Fibroblast of skin of right biceps (primary cell): ENCODE measurements at places on chromosomes 4 and X.

DNA sequence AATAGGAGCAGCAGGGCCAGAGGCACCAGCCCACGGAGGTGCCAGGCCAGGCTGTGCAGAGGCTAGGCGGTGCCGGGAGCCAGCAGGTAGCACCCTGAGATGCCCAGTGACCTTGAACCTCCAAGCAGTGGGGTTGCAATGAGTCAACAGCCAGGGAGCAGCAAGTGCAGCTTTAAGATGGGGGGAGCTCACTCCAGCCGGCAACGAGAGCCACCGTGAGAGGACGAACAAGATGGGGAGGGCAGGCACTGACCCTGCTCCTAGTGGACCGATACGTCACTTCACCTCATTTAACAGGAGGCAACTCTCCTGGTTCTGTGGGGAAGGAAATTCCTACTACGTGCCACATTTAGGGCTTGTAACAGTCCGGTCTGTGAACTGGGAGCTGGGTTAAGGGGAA is 4.8 kb downstream of the LETM1 start:
- no peak for DNase-seq

DNA sequence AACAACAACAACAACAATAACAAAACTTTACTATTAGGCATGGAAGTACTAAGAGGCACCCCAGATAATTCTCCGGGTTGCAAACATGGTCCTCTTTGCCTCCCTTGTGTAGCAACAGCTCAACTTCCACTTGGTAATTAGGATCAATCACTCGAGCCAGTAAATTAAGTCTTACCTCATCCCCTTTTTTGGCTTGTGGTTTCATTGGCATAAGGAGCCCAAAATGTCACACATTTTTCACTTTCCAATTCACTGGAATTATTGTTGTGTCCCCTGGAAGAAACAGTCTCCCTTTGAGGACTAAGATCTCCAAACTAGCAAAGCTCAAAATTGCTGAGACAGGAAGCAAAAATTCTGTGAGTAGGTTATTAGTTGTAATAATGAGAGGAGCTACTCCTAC is 49.2 kb upstream of the HSD17B10 start:
- no peak for DNase-seq

- DNase-seq: peak; percentile 28
Measured at GRCh38 chr4:78545275-78546246, 6.0 kb upstream of the ANXA3 start.

GRCh38 chrX:42533761-42534160 is 244.2 kb downstream of the PPP1R2C start:
- no peak for DNase-seq

DNA sequence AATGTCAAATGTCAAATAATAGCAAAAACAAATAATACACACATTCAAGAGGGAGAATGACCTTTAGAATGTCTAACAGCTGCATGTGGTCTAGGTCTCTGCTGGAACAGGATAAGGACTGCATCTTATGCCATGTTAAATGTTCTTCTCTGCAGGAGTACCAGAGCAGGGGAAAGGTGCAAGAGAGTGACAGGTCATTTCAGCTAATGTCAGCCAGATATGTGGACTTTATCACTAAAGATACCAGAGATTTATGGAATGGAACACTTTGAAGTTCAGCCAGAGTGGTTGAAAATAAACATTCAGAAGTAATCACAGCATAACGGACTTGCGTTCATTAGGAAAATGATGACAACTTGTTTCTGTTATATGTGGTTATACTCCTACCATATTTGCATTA is 24.3 kb downstream of the GRID2 start:
- DNase-seq: no peak

DNA sequence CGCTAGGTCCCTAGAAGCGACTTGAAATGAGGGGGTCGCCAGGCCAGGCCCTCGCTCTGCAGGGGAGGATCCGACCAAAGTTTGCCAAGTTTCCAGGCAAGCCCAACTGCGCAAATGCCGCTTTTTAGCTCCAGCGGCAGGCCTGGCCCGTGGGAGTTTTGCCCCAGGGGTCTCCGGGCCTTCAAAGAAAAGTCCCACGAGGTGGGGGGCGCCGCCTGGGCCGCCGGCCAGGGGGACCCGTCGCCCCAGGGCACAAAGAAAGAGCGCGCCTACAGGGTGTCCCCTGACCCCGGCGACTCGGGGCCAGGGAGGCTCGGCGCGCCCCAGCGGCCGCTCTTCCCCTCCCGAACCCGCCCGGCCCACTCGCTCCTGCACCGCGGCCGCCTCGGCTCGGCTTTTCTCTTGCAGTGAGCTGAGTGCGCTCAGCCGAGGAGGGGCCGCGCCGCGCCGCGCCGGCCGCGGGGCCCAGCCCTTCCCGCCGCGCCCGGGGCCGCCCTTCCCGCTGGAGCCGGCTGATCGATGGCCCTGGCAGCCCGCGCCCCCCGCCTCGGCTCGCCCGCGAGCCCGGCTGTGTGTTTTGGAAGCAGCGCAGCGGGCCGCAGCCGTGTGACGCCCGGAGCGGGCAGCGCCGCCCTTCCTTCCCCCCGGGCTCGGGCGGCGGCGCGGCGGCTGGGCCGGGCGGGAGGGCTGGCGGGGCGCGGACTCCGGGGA is 754 bp upstream of the KLF3 start:
- DNase-seq: peak; percentile 53

GRCh38 chrX:43456063-43456462 is 200.0 kb upstream of the MAOA start:
- DNase-seq: no peak

GRCh38 chr4:185950891-185951290 is 118.1 kb upstream of the TLR3 start:
- DNase-seq: peak; percentile 59

- no peak for DNase-seq
Measured at GRCh38 chrX:138057883-138058282, 492.0 kb downstream of the ZIC3 start.

DNA sequence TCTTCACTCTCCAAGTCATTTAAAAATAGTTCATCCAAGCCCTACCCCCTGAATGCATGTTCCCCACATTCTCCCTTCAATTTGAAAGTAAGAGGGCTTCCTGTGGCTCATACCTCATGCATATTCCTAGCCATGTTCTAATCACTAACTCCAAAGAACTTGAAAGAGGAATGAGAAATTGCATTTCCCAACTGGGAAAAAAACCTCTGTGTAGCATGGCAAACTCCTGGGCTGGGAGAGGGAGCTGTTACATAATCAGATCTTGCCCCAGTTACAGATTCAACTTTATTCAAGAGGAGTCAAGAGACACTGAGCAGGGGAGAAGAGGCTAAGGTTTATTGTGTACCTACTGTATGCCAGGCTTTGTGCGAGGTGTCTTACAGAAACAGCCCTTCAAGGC is 90.2 kb downstream of the SLC2A9 start:
- no peak for DNase-seq

GRCh38 chr4:27176400-27176799 is 315.8 kb downstream of the STIM2 start:
- DNase-seq: peak; percentile 51

- DNase-seq: no peak
Measured at GRCh38 chr4:16417198-16417597, 190.9 kb upstream of the TAPT1 start.

DNA sequence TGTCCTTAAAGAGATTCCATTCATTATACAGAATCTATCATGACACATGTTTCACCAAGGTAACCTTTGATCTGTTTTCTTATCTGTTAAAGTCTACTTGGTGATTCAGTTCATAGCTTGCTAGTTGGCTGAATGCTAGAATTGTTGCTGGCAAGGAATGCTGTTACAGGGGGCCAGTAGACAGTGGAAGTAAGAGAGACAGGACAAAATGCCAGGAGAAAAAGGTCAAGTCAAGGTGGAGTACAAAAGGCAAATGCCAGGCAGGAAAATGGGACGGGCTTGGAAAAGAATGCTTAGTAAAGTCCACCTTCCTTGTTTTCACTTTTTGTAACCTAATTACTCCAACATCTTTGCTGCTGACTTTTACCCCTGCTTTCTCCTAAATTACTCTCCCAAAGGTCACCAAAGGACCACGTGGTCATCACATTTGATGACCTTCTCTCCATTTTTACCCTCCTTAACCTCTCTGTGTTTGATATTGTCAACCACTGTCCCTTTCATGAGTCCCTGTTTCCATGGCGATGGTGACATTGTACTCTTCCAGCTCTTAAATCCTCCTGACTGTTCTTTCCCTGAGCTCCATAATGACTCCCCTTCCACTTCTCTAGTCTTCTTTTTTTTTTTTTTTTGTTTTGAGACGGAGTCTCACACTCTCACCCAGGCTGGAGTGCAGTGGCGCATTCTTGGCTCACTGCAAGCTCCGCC is 24.5 kb upstream of the TAPT1 start:
- peak; percentile 44 for DNase-seq

DNA sequence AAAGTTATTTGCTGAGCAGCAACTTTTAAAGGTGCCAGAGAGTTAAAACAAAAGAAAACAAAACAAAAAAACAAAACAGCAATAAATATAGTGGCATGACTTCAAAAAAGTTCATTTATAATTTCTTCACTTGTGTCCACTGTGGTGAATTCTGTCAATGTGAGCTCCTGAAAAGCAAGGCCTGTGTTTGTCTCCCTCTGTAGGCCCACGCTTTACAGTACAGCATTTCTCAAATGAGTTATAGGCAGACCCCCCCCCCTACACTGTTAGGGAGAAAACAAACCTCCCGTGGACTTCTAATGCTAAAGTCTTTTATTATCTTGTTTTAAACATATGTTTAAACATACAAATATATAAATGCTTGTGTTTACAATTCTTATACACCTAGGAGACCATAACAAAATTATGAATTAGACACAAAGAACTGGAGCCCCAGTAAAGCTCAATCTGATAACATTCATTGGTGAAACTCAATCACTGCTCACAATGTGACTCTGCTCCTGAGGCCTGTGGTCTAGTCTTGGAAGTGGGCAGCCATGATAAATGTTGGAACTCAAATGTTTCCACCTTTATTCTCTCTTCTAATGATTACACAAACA is 47.0 kb upstream of the SCOC start:
- peak; percentile 53 for DNase-seq

- no peak for DNase-seq
Measured at GRCh38 chrX:17409566-17410290, 34.7 kb downstream of the NHS start.

- DNase-seq: no peak
Measured at GRCh38 chr4:110119337-110119736, 79.1 kb downstream of the ELOVL6 start.

DNA sequence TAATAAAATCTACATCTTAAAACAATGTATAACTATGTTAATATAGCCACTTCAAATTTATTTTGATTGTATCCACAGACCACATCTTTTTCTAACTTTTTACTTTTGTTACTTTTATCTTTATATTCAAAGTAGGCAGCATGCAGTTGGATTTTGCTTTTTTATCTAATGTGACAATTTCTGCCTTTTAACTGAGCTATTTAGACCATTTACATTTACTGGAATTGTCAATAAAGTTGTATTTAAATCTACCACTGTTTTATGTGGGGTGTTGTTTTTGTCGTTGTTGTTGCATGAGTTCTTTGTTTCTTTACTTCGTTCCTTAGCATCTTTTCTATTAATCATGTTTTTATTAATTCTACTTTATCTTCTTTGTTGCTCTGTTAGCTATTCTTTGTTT is 42.0 kb downstream of the NEUROG2 start:
- no peak for DNase-seq

DNA sequence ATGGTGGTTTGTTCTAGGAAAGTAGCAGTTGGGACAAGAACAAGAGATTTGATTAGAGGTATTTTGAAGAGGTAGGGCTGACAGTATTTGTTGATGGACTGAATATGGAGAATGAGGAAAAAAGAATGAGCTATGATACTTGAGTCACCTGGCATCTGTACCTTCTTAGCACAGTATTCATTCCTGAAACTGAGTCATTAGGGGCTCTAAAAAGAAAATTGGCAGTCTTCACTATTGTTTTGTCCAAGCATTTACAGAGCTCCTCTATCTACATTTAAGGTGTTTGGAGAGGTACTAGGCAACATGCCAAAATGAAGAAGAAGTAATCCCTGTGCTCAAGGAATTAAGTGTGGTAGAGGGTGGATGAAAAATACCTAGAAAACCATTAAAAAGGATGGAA is 165.8 kb downstream of the SHROOM4 start:
- DNase-seq: peak; percentile 11

DNA sequence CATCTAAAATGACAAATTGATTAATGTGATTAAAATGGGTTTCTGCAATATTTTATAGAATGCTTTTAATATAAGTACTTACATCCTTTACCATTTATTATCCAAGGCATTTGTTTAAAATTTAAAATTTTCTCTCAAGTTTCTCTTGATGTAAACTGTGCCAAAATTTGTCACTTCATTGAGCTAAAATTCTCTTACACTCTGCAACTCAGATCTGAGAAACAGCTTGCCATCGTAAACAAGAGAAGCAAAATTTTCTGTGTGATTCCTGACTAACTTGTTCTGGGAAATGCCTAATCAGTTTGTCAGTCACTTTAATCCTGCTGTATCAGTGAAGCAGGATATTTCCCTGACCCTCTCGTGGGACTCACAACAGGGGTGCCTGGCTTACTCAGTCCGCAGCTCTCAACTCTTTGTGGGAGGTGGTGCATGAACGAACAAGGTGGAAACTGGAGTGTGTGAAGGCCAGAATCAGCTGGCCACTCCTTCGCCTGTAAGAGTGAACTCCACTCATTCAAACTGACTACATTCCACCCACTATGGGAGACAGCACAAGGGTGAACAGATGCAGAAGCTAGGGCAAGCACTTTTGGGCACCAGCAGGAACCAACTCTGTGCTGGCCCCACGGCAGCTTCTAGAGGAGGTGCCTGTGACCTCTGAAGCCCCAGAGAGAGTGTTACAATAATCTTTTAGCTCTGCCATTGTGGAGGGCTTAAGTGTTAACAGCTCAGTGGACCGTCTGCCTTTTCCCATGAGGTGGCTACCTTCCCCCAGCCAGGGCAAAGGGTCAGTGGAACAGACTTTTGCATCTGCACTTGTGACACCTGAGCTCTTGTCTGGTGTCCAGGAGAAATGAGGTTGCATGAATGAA is 349.4 kb downstream of the FAT4 start:
- no peak for DNase-seq

- DNase-seq: peak; percentile 52
Measured at GRCh38 chr4:71156616-71157015, 163.2 kb downstream of the DCK start.

DNA sequence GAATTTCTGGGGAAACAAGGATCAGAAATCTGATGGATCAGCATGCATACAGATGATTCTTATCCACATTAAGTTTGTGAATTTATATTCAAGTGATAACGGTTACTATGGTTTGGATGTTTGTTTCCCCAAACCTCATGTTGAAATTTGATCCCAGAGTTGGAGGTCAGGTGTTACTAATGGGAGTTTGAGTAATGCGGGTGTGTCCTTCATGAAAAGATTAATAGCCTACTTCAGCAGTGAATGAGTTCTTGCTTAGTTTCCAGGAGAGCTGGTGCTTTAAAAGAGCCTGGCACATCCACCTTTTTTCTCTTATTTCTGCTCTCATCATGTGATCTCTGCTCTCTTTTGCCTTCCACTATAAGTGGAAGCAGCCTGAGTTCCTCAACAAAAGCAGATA is 712.4 kb downstream of the IL1RAPL1 start:
- no peak for DNase-seq

GRCh38 chr4:84681486-84682274 is 98.8 kb downstream of the CDS1 start:
- peak; percentile 82 for DNase-seq

- no peak for DNase-seq
Measured at GRCh38 chr4:136731025-136731424, 801.3 kb downstream of the PCDH18 start.
